ENCODE measurements at places on chromosomes 11 and 22. TPM values are rescaled to one million over a fixed set of nuclear protein-coding genes. Genes with fewer than 3 reads are reported as not detected.

DNA sequence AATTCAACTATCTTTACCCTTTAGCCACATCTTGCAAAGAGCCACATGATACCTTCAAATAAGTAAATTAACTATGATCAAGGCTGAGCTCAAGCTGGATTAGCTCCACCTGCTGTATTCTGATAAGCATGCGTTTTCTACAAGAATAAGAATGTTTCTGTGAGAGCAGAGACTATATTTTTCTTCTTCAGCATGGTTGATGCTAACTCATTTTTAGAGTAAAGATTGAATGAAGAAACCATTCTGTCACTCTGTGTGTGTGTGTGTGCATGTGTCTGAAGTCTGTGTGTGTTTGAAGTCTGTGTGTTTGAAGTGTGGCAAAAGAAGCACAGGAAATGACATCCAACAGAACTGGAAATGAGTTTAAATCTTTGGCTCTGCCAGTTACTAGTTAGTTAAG lies 12.0 kb upstream of the LAYN start:
- DNase-seq = no peak

DNA sequence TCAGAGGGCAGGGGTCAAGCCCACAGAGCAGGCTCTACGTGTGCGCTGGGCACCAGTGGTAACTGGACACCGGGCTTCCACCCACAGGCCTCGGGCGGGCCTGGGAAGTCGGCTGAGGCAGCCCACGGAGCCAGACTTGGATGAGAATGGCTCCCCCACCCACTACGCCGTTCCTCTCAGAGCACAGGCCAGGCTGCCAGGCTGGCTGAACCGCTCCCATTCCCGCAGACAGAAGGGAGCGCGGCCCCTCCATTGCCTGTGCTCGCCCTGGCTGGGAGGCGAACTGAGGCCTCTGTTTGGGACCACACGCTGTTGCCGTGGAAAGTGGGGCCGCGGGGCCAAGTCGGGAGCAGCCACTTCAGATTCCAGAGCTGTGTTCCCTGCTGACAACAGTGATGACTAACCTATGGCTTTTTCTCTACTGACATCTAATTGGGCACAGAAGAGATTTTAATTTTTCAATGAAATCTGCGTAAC lies 63.9 kb downstream of the MYH9 start:
- DNase-seq = peak; percentile 83

DNA sequence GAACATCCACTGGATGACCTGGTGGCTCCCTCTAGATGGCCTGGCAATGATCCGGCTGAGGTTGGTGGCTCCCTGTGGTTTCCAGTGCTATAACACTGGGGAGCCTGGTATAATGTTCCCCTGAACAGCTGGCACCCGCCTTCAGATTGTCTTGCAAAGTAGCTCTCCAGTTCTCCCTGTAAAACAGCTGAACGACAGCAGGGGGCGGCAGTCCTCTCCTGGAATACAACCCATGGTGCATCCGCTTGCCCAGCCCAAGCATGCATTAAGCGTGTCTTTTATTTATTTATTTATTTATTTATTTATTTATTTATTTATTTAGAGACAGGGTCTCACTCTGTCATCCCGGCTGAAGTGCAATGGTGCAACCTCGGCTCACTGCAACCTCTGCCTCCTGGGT lies 258.9 kb downstream of the BUD13 start:
- peak; percentile 62 for DNase-seq

DNA sequence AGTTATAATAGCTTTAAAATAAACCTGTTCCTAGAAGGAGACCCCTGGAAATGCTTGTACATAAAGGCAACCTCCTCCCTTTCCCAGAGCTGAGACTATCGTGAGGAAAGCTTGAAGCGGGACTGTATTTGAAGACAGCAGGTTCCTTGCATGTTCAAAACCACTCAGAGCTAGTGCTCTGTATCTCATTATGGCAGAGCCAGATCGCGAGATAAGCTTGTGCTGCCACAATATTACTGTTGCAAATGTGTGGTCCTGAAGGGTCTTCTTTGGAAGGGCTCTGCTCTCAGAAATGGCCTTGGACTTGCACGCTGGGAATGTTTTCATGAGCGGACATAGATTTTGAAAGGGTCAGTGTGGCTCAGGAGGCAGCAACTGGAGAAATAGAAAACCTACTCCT lies 168.2 kb downstream of the KIRREL3 start:
- DNase-seq = no peak

DNA sequence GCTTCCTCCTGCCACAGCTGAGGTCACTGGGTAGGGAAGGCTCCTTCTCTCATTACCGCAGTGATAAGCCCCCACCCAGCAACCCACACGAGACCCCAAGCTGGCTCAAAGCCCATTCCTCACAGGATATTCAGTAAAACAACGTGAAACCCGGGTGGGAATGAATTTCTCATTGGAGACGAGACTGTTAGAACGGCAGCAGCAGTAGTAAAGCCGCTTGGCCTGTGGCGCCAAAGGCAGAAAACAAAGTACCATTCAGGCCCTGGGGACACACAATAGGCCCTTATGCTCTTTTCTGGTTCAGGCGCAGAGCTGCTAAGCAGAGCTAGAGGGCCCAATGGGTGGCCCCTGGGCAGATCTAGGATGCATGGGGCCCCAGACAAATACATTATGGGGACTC lies 45.3 kb downstream of the PC start:
- DNase-seq = no peak

GRCh38 chr11:36389811-36390210 lies 93.7 kb downstream of the PRR5L start:
- no peak for DNase-seq

DNA sequence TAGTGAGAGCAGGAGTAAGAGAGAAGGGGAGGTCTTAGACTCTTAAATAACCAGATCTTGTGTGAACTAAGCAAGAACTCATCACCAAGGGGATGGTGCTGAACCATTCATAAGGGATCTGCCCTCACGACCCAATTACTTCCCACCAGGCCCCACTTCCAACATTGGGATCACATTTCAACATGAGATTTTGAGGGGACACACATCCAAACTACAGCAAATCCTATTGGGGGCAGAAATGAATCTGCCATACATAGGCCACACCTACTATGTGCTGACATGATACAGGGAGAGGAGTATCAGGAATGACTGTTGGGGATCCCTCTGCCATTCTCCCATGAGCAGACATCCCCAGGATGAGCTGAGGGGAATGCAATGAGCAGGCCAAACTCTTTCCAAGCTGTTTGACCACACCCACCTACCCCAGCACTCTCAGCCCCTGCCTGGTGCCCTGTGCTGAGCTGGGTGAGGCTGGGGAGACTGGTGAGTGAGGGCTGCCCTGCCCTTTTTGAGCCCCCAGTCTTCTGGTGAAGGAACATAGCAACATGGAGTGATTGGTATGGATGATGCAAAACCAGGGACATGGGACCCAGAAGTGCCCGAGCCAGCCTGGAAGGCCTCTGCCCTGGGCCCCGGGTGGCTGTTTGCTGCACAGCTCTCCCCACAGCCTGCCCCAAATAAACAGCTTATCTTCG lies 1.2 kb upstream of the GTSE1 start:
- peak; percentile 10 for DNase-seq

DNA sequence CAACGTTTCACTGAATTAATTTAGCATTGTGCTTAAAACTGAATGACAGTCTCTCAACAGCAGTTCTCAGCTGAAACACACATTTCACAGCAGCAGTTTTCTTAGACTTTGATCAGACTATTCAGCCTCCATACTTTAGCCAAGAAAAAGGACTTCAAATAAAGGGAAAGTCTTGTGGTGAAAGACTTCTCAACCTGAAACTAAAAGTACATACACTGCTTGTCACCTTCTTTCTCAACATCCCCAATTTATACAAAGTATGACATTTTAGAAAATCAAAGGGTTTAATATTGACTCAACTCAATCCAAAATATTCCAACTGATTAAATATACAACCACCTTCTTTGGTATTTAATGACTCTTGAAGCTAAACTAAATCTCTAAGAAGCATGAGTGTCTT lies 419.0 kb downstream of the LRRC4C start:
- DNase-seq = no peak

DNA sequence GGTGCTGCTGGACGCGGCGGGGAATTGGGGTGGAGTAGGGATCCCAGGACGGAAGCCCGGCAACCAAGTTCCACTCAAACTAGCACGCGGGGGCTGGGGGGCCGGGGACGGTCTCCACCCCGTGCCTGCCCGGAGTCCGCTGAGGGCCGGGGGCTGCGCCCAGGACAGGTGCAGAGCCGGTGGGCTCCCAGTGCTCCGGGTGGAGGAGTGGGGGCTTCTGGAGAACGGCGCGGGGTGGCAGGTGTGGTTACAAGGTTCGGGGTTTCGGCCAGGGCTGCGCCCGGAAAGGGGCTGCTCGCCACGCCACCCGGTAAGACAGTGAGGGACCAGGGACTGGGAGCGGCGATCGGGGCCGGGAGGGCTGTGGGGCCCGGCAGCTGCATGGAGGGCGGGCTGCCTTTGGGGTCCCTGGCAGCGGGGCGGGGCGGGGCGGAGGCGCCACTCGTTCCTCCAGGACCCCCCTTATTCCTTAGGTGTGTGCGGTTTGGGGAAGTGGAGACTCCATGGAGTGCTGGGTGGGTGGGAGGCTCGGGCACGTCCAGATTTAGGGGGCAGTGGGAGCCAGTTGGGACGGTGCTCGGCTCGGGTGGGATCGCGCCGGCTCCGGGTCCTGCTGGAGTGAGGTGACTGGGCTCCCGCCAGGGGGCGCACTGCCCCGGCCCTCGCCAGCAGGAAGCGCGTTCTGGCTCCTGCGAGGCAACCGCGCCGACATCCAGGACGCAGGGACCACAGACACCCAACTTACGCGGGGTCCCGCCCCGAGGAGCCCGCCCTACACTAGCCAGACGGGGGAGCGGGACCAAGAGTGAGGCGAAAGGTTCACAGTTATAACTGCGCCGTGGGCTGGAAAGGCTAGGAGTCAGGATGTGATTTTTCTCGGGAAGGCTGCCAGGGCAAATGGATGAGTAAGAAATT lies 868 bp downstream of the TSPAN18 start:
- DNase-seq = peak; percentile 82

DNA sequence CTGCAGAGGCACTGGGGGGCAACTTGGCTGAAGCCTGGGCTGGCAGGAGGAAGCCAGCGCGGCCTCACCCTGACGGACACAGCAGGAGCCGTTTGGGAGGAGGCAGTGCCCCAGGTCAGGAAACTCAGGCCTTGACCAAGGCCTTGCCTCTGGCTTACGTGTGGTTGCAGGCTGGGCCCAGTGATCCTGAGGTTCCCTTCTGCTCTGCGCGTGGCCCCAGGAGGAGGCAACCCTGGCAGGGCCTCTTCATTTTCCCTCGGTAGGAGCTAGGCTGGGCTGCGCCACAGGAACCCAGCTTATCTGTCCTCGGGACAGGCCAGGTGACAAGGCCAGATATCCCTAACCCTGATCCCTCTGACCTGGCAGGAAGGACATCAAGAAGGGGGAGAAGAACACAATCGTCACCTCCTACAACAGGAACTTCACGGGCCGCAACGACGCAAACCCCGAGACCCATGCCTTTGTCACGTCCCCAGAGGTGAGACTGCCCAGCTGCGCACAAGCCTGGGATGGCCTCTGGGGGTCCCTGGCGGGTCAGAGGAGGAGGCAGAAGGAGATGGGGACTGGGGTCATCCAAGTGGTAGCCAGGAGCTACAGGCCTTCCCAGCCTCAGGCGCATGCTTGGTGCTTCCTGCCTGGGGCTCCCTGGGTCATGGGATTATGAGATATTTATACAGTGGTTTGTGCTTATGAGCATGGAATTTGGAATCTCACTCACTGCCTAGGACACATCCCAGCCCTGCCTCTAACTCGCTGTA lies 20.6 kb downstream of the POLR3H start:
- peak; percentile 38 for DNase-seq

DNA sequence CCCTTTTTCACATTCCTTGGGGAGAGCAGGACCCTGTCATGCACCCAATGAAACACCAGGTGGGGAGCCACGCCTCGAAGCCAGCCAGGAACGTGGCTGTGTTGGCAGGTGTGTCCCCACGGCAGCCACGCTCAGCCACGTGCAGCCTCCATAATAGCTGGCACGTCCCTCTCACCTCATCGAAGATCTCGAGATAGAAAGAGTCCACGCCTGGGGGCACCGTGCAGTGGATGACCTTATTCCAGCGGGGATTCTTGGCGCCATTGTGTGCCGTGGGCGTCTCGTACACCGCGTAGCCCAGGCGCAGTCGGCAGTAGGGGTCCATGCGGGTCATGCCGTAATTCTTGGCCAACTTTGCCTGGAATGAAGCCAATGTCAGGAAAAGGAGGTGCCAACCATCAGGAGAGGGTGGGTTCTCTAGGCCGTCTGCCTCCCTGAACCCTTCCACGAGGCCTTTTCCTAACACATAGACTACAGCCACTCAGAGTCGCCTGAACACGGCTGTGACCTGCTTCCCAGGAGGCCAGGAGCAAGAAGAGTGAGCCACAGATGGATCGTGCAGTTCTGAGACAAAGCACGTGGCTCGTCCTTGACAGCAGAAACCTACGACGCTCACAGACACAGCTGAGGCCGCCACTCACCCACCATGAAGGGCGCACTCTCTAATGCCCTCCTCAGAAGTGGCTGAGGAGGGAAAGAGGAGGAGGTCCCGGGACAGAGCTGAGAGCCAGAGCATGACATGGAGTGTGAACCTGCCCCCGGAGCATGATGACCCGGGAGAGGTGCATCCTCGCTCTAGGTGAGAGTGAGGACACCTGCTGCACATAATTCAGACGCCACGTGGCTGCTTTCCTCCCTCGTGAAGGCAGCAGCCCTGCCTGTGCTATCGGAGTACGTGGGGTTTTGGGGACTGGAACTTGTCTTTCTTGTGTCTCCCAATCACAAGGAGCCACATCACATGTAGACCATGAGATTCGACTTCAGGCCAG lies 19.1 kb downstream of the TOLLIP start:
- no peak for DNase-seq

DNA sequence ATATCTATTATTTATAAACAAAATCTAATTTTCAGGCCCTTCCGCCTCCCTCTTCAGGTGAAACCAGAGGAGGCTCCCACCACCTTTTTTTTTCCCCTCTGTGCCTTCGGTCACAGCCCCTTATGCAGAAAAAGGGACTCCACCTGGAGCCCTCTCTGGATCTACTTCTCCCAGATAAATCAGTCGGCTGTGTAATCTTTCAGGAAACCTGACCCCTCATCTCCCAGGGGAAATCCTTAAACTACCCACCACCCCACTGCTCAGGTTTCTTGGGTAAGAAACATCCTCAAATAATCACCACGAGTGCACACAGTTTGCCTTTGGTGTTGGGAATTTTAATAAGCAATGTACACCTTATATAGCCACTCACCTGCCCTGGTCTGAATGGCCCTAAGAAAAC lies 104.2 kb downstream of the NAV2 start:
- DNase-seq = no peak

GRCh38 chr11:26905368-26905767 lies 88.5 kb upstream of the FIBIN start:
- DNase-seq = peak; percentile 74

- no peak for DNase-seq
These were observed 77.5 kb downstream of the CNTN5 start for GRCh38 chr11:99098258-99098657.

The SCGB2A2 gene
- not detected for total RNA-seq

The IZUMO1R gene
- not detected for total RNA-seq

The TBX1 gene
- total RNA-seq = 1.6 TPM

The GVQW3 gene
- 0.25 TPM for total RNA-seq

The DGCR6L gene
- 73.3 TPM for total RNA-seq

The CCND1 gene
- total RNA-seq = 695 TPM

The TALDO1 gene
- total RNA-seq = 185 TPM

All from GM23248 (cell line).